Sciatic nerve (tissue), 2 donors: ENCODE measurements at places on chromosomes 4 and X.

- DNase-seq: peak; percentile 42
These were observed 8.3 kb upstream of the GRPEL1 start for GRCh38 chr4:7075962-7076695.

DNA sequence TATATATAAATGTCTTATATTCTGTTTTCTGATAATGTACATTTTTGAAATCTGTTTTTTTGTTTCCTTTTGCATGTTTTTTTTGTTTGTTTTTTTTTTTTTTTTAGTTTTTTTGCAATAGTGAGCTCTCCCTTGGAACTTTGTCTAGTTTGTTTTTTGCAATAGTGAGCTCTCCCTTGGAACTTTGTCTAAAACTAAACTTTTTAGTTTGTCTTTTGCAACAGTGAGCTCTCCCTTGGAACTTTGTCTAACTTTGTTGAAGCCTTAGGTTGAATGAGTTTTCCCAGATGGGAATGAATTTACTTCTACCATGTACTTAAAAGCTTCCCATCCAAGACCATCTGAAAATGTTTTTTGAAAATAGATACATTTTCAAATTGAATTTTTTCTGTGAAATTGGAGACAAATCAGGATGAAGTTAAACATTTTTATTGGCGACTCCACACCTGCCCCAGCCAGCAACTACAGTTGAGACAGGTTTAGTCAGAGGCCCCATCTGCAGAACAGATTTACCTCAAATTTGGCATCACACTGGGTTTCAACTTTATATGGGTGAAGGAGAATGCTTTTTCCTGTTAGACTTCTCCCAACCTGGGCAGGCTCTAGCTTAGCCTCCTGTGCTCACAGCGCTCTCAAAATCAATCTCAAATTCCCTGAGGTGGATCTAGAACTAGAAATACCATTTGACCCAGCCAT, 16.0 kb downstream of the SLC9B2 start:
- DNase-seq: no peak

- DNase-seq: no peak
These were observed 37.9 kb downstream of the RUFY3 start for GRCh38 chr4:70759627-70760026.

- DNase-seq: no peak
These were observed 17.4 kb downstream of the IRAK1 start for GRCh38 chrX:154002215-154002719.

GRCh38 chr4:164012396-164013027, 518.0 kb downstream of the TMA16 start:
- no peak for DNase-seq

- DNase-seq: no peak
These were observed 114.5 kb downstream of the FAM53A start for GRCh38 chr4:1569461-1570151.

DNA sequence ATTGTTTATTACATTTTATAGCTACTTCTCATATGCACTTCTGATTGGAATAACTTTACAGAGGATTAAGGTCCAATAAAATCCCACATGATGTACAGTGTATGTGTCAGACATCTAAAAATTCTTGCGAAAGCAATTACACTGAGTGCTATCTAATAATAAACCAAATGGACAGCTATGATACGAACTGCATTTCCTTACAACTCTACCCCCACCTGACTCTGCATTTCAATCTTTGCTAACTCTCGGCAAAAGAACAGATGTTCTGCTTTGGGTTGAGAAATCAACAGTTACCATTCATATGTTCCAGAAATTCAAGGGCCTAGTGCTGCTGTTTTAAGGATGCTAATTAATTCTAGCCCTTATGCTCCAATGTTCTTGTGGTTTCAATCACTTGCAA, 287.9 kb upstream of the NOCT start:
- DNase-seq: no peak

GRCh38 chr4:76582074-76582816, 147.2 kb downstream of the SHROOM3 start:
- no peak for DNase-seq

DNA sequence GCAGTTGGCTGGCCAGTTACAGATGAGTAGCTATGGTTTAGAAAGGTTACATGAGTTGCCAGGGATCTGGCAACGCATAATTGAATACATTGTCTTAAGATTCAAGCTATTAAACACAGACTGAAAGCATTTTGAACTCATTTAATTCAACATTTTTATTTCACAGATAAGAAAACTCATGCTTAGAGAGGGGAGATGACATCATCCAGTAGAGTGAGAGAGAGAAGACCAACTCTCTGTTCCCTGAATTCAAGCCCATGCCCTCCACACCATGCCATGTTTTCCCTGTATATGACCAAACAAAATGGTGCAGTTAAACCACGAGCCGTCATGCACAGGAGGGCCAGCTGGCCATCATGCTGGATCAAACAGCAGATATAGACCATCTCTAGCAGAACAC, 22.6 kb downstream of the SNCA start:
- no peak for DNase-seq

DNA sequence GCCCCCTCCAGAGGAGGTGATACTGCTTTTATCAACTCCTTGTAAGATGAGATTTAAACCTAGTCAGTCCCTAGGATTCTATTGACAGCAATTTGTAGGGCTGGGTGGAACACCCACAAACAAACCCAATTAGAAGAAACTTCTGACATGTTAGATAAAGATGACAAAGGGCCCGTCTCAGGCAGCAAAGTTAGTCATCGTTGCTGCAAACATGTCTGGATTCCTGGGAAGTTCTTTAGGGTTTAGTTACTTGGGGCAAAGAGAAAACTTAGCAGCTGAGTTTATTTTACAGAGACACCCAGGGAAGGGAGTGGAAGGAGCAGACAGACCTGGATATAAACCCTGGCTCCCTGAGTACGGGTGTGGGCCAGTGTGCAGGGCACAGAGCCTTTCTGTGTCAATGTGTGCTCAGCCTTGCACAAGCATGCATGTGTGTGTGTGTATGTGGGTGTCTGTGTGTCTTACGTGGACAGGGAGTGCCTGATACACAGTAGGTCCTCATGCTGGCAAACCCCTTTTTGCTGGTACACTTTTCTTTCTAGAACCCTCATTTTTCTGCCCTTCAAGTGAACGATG, 130.0 kb upstream of the STX18 start:
- no peak for DNase-seq
